H7 (cell line): ENCODE measurements at places on chromosomes 1 and 21.

- DNase-seq: peak; percentile 69
These were observed 33.6 kb downstream of the NUAK2 start for GRCh38 chr1:205287767-205288559.

DNA sequence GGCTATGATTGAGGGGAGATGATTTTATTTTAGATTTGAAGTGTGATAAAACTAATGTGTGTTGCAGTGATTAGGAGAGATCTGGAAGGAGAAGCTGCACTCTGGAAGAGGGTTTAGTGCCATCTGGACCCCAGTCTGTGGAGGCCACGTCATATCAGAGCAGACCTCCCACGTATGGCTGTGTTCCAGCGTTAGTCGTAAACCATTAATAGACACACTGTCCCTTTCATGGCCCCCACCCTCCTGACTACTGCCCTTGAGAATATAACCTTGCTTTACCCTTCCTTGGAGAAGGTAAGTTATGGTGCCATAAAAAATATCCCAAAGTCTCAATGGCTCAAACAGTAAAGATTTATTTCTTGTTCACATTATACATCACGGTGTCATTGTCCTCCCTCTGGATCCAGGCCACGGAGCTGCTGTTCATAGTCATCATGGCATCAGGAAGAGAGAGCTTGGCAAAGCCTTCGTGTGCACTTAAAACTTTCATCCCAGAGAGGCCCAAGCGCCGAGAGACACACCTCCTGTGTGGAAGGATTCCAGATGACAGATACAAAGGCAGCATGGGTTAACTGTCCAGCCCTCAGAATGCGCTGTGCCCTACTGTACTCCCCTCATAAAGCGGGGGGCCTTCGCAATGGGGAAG, 33.2 kb downstream of the RHOU start:
- DNase-seq: no peak

- DNase-seq: no peak
These were observed 1.8 kb downstream of the DISC1 start for GRCh38 chr1:231628207-231628876.

GRCh38 chr1:242522304-242522945, 2.1 kb downstream of the PLD5 start:
- no peak for DNase-seq

- peak; percentile 84 for DNase-seq
These were observed 150.1 kb downstream of the PLXNA2 start for GRCh38 chr1:208093754-208094719.

GRCh38 chr1:83959824-83960498, 39.0 kb downstream of the TTLL7 start:
- no peak for DNase-seq

DNA sequence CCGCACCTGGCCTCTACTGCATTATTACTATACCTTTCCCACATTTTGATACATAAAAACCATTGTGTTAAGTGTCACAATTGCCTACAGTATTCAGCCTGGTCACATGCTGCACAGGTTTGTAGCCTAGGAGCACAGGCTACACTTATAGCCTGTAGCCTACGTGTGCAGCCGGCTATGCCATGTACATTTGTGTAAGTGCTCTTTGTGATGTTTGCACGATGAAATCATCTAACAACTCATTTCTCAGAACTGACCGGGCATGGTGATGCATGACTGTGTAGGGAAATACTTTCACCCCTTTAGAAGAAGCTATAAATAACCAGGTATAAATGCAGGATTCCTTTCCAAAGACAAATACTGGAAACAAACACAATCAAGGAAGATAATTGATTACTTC, 12.1 kb downstream of the ERG start:
- no peak for DNase-seq

GRCh38 chr21:45087022-45087823, 12.8 kb downstream of the ADARB1 start:
- DNase-seq: no peak

- DNase-seq: no peak
These were observed 33.8 kb downstream of the POFUT2 start for GRCh38 chr21:45253633-45254459.

GRCh38 chr1:17251701-17252376, 2.9 kb downstream of the PADI3 start:
- DNase-seq: no peak

GRCh38 chr1:41518471-41518870, 34.0 kb upstream of the EDN2 start:
- no peak for DNase-seq

DNA sequence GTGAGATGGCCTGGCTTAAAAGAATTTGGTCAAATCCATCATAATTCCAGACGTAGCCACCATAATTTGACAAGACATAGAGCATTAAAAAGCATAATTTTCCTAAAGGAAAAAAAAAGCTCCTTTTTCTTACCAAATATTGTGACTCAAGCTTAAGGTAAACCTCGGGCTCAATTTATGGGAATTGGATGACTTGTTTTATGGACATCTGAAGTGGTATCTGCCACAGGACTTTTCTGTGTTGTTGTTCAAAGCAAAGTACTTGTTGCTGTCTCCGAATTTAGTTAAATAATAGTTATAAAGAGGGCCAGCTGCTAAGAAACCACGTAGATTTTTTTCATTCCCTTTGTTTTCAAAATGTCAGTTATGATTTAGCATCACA, 1.1 kb downstream of the MPZL1 start:
- DNase-seq: no peak

GRCh38 chr1:231241750-231242149, 738 bp downstream of the GNPAT start:
- peak; percentile 60 for DNase-seq

GRCh38 chr1:13730751-13731482, 30.9 kb downstream of the PRDM2 start:
- no peak for DNase-seq

DNA sequence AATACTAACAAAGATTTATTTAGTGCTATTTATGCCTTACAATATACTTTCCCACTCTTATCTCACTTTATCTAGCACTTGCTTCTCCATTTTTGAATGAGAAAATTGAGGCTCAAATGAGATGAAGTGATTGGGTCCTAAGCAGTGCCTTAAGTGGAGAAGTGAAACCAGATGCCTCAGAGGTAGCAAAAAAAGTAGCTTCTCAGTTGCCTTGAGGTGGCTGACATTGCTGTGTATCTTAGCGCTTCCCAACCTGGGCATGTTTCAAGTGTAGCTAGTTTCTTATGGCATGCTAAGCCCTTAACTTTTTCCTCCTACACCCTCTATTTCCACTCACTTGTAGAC, 390.4 kb downstream of the OMA1 start:
- DNase-seq: no peak

DNA sequence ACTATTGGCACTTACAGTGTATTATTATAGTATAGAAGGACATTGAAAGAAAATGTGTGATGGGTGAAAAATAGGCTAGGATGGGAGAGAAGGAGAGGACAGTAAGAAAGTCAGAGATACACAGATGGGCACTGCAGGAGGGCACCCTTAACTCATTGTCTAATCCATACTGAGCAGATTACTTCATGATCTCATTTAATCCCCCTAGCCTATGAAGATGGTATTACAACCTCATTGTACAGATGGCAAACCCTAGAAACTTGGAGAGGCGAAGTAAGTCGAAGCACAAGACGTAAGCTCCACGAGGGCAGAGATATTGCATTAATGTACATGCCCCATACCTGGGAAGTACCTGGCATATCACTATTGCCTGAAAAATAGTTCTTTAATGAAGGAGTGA, 346.9 kb upstream of the DAB1 start:
- DNase-seq: peak; percentile 8

DNA sequence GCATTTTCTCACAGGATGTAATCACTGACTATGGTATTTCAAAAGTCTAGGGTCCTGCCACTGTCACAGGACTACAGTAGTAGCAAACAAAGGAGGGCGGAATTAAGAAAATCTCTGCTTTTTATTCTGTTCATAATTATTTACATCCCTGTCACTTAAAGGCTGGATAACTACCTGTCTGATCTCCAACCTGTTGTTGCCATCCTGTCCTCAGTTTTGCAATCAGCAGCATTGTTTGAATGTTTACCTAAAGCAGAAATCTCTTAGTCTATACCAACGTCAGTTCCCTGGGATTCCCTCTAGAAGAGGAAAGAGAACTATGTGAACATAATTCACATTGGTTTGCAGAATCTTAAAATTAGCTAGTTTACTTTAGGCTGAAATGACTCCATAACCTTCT, 218.5 kb downstream of the PBX1 start:
- DNase-seq: no peak

DNA sequence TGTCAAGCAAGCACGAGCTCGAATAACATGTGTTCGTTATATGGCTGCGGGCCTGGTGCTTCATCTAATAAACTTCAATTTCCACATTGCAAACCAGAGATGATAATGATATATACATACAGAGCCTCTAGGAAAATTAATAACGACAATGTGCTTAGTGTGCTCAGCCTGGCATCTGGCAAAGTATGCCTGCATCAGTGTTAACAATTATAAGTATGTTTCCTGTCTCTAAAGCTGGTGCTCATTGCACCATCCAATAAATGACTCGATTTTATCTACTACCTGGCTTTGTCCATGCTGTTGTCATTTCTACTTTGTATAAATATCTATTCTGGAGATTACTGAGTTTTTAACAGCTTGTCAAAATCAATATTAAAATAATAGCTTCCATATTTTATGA, 1402.6 kb downstream of the MRPL39 start:
- DNase-seq: no peak

DNA sequence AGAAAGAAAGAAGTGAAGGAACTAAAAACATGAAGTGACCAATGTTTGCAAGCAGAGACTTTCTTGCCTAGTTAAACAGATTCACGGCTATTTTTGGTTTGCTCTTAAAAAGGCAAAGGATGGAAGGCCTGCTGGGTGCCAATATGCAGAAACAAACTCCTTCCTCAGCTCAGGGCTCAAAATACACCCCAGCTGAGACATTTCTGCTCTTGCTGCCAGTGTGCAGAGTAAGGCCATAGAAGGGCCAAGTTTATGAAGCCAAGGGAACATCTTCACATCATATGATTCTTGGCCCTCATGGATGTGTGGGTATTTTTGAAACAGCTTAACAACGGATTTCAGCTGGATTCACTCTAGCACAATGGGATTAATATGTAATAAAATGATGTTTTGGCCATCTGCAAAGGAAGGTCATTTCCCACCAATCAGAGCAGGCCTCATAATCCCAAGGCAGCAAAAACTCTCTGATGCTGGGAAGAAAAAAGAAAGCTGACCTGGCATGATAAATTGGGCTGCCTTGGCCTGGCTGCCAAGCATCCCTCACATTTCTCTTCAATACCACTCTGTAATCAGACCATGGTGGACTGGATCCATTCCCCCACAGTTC, 70.7 kb downstream of the CAPZB start:
- no peak for DNase-seq

- no peak for DNase-seq
These were observed 42.8 kb downstream of the CHRM3 start for GRCh38 chr1:239429163-239429562.

DNA sequence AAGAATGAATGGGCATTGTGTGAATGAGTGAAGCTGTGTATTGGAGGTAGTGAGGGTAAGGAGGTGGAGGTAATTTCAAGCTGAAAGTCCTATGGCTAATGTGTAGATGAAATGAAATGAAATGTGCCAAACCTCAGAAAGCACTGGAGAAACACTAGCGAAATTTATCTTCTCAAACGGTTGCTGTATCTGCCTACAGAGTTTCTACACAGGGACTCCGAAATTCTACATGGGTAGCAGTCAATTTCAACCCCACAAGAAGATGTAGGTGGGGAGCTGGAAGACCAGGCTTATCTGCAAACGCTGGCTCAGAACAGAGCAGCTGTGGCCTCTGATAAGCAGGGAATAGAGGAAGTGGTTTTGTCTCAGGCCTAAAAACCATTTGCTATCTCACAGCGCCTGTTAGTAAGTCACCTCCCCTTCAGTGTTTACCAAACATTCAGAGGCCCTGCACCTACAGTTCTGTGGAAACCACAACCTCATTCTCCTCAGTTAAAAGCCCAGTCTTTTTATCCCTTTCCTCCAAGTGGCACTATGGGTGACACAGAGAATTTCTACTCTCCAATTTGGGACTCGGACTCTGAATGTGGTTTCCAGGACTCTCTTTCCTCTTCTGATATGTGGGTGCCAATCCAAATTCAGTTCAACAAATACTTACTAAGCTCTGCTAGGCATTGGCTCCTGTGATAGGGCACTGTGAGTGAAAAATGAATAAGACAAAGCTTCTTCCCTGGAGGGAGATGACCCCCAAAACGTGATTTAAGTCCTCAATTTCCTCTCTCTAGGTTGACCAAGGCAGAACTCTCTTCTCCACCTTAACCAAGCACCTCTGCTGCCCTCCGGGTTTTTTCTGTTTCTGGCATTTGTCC, 17.2 kb upstream of the SLAMF6 start:
- no peak for DNase-seq

DNA sequence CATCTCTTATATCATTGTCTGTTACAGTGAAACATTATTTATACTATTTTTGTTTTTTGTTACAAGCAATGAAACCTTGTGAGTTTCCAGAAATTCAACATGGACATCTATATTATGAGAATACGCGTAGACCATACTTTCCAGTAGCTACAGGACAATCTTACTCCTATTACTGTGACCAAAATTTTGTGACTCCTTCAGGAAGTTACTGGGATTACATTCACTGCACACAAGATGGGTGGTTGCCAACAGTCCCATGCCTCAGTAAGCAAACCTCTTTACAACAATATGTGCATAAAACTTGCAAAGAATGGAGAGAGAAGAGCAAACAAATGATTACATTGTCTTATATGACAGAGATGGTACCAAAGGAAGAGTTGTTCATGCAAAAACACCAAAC, 22.4 kb downstream of the CFHR4 start:
- no peak for DNase-seq

- peak; percentile 72 for DNase-seq
These were observed 777 bp downstream of the AZIN2 start for GRCh38 chr1:33081554-33082305.

DNA sequence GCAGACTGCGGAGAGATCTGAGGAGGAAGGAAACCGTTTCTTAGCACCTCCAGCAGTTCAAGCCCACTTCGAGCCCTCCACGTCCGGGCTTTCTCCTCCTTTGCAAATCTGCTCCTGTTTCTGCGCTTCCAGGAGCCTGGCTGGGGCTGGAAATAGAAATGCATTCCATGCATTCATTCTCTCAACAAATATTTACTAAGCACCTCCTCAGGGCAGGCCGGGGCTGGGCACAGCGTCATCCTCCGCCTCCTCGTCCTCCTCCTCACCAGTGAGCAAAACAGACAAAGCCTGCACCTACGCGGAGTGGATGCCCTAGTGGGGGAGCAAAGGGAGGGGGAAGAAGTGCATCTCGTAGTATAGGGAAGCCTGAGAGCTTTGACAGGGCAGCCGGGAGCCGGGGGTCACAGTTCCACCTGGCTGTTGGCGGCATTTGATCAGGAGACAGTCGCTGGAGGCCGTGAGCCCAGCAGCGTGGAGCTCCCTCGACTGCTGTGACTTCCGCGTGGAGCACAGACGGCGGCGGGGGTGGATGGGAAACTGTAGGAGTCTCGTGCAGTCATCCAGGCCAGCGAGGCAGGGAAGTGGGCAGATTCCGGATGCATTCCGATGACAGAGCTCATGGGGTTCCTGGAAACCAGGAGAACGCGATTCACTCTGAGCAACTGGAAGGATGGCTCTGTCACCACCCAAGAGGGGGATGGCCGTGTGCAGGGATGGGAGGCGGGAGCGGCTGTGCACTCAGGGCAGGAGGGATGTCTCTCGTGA, 93.5 kb downstream of the SIK1 start:
- peak; percentile 81 for DNase-seq

- DNase-seq: no peak
These were observed 622.9 kb upstream of the ADGRL4 start for GRCh38 chr1:79629414-79629813.
